Esophagus squamous epithelium (tissue), 5 donors: ENCODE measurements at places on chromosomes 2 and 18. TPM values are rescaled to one million over a fixed set of nuclear protein-coding genes. Genes with fewer than 3 reads are reported as not detected.

The FAM237A gene
- not detected for total RNA-seq

The ANKRD30B gene
- not detected for total RNA-seq

GRCh38 chr2:95058989-95059641 is 33.6 kb downstream of the MAL start:
- DNase-seq = no peak

DNA sequence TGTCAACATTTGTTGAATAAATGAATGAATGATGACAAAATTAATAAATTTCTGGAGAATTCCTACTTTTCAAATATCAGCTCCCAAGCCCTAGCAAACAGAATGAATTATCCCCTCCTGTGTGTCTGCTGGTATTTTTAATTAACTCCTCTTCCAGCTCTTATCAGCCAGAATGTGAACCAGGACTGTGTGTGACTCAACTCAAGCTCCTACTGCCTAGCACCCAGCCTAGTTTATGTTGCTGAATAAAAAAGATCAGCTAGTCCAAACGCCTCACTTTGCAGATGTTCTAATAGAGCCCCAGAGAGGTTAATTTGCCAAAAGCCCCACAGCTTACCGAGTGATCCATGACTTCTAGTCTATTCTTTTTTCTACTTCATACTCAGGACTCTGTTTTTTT is 50.3 kb downstream of the RABL2A start:
- DNase-seq = no peak

DNA sequence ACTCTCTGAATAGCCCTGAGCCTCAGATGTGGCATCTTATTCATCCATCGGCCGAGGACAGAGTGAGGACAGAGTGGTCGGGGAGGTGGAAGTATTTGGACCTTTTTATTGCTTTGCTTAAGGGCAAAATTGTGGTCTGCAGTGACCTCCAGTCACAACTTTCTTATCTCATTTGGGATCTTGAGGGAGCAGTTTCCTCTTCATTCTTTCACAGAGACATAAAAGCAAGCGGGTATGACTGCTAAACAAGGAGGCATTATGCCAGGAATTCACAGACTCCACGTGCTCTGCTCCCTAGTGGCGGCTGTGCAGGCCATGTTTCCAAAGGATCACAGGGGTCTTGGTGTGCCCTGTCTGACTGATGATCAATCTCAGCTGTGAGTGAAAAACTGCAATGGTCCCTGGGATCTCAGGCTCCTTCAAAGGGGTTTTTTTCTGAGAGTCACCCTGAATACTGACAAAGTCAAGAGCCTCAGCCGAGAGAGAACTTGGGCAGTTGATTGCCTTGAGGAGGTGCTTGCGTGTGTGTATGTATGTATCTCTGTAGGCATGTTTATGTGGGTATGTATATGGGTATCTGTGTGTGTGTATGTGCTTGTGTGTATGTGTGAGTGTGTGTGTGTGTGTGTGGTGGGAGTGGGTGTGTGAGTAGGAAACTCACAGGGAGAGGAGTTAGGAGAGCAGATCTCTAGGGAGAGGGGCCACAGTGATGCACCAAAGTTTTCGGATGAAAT is 47.7 kb downstream of the RAPGEF4 start:
- no peak for DNase-seq

The RAB6C gene
- total RNA-seq = not detected

- DNase-seq = no peak
Measured at GRCh38 chr2:21013043-21013816, 30.6 kb downstream of the APOB start.

The FBXO41 gene
- total RNA-seq = 1.1 TPM

DNA sequence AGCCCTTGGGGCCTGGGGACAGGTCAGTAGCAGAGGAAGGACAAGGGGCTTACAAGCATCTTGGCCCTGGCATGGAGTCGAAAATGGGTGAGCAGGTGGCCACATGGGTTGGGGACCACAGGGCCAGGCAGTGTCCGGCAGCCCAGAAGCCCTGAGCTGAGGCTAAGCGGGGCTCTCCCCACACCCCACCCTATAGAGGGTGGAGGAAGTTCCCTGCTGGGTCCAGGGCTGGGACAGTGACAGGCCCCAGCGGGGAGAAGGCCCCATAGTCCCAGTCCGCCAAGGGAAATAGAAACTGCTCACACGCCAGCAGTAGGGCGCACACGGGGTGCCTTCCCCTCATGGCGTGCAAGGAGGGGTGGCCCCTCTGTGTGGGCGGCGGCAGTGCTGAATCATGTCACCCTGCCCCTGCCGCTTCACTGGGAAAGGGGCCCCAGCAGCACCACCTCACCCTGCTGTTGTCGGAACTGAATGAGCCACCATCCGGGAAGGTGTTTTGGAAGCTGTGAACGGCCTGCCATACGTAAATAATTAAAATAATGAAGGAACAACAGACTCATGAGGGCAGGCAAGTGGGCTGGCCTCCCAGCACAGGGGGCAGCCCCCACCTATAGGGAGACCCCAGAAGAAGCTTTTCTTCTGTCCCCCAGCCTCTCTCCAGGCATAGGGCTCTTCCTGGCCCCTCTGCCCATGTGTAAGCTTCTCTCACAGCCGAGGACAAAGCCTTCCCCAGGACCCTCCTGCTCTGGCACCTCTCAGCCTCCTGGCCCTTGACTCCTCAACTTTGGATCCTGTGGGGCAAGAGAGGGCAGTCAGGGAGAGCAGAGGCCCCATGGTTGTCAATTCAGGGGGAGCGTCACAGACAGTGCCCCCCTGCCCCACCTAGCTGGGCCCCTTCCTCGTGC is 12.7 kb upstream of the DUSP2 start:
- DNase-seq = no peak

GRCh38 chr2:202040079-202040844 is 6.6 kb downstream of the FZD7 start:
- DNase-seq = no peak

- no peak for DNase-seq
Measured at GRCh38 chr2:35973737-35974132, 381.8 kb upstream of the CRIM1 start.

- no peak for DNase-seq
Measured at GRCh38 chr2:8086796-8087479, 594.9 kb upstream of the ID2 start.

DNA sequence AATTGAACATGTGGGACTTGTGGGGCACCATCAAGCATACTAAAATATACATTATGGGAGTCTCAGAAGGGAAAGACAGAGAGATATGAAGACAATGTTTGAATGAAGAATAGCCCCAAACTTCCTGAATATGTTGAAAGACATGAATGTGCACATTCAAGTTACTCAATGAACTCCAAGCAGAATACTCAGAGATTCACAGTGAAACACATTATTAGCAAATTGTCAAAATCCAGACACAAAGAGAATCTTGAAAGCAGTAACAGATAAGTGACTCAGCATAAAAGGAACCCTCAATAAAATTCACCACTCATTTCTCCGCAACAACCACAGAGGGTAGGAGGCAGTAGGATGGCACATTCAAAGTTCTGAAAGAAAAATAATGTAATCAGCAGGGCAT is 8.8 kb downstream of the C2orf92 start:
- DNase-seq = no peak

DNA sequence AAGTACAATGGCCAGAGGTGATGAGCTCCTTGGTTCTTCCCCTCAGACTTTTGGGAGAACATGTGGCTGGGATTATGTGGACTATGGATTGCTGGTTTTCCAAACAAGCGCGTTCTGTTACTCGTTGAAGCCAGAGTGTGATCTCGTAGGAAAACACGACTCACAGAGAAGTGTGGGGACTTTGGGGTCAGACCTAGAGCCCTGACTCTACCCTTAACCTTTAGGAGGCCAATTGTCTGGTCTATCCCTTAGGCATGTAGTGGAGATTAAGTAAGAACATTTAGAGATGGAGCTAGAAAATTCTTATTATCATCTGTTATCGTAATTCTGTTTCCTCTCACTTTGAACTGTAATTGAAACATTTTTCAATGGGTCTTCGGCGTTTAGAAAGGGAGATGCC is 35.8 kb downstream of the BCL2L11 start:
- no peak for DNase-seq

GRCh38 chr2:231879216-231879615 is 47.0 kb downstream of the NPPC start:
- no peak for DNase-seq

- DNase-seq = no peak
Measured at GRCh38 chr2:179237209-179237946, 27.3 kb downstream of the SESTD1 start.

DNA sequence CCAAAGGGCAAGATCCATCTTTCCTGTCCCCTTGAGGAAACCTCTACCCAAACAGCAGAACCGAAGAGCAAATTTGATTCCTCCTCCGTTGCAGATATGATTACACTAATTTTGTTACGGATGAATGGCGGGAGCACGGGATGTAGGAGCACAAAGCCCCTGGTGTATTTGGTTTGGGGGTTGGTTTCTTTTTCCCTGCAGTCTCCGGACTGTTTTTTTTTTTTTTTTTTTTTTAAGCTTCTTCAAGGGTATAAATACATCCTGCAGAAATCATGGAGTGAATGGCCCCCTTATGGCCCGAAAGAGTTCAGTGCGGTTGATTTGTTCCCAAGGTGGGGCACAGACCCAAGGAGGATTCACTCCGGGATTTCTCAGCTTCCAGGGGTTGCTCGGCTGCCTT is 135.3 kb upstream of the SH3BP4 start:
- DNase-seq = no peak

The ACMSD gene
- total RNA-seq = not detected

The SLC4A5 gene
- 2.3 TPM for total RNA-seq
